ENCODE measurements at places on chromosomes 1 and 21.

GRCh38 chr21:33924766-33925100 lies 9.1 kb upstream of the ATP5PO start:
- no peak for DNase-seq

- no peak for DNase-seq
Measured at GRCh38 chr1:110062612-110063011, 7.9 kb downstream of the ALX3 start.

DNA sequence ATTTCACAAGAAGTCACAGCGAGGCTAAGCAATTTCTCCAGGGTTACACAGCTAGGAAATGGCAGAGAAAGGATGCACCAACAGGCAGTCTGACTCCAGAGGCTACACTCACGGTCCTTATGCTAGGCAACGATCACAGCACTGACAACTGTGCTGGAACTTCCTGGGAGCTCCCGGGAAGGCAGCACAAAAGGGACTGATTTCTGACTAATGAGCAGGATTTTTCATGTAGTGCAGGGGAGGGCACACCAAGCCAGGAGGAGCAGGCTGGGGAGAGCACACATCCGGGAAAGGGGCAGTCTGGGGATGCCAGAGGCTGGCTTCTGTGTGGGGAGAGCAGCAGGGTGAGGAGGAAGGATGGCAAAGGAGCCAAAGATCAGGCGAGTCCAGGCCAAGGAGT lies 486.7 kb downstream of the OMA1 start:
- no peak for DNase-seq

- DNase-seq: no peak
Measured at GRCh38 chr1:53593758-53594380, 134.7 kb downstream of the DMRTB1 start.

DNA sequence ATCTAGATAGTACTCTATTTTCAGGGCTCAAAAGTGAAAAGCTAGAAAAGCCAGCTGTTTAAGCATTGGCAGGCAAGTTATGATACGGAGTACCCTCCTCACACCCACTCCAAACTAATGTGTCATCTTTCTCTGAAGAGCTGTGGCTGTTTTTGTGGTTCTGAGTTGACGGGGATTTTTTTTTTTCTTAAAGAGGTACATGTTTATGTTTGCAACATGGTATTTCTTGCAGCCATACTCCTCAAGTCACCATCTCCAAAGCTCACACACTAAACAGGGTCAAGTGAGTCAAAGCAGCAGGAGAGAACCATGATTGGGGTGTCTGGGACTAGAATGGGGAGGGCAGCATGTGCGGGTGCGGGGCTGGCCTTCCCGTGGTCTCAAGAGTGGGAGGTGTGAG lies 347.2 kb downstream of the DISC1 start:
- DNase-seq: peak; percentile 58

DNA sequence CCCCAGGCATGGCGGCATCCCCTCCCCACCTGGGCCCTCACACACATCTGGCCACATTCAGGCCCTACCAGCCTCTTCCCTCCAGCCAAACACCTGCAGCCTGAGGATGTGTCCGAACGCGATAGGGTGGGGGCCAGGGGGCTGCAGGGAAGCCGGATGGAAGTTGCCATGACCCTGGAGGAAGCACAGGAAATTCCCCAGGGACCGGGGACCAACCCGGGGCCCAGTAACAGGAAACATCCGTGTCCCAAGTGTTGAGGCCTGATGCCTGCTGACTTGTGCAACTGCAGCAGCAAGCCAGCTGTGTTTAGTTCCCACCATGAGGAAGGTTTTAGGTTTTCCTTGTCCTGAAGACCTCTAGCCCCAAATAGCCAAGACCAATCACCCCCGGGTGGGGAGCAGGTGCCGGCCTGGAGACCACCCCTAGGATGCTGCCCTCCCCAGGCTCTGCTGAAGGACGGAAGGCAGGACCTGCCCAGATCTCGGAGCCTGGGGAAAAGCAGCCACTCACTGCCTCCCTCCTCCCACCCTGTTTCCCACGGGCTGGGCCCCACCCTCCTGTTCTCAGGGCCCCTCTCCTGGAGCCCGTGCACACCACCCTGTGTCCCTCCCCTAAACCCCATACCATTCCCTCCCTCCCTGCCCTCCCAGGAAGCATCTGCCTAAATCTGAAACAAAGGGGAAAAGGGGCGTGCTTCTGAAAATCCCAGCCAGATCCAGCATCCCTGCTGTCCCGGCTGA lies 29.8 kb downstream of the MEGF6 start:
- DNase-seq: no peak

DNA sequence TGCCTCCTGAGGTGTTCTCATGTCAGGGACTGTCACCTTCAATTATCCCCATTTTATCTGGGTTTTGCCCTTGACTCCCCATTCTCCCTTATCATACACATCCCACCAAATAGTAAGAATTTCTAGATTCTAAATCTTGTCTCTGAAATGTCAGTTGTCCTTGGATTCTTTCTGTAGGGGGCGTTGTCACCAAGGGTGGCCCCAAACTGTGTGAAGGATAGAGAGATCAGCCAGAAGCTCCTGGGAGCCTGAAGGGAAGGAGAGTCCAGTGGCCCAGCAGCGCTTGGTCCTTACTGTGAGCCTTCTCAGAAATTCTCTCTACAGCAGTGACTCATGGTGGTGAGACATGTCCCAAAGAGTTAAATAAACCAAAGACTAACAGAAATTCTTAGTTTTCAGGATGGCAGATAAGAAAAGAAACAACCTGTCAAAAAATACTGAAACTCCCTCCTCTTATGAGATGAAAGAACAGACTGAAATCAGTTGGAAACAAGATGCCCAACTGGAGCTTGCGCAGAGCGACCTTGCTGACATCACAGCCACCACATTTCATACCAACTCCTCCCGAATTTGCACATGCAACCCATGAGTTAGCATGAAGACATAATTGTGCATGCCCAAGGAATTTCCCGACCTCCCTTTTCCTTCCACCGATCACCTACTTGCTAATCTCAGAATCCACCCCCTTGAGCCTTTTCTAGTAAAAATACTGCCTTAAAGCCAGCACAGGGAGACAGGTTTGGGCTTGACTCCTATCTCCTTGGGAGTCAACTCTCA lies 109.8 kb downstream of the ELAVL4 start:
- no peak for DNase-seq

GRCh38 chr1:233157245-233157644 lies 138.3 kb downstream of the PCNX2 start:
- no peak for DNase-seq

- DNase-seq: peak; percentile 60
Measured at GRCh38 chr1:217881131-217881543, 250.0 kb downstream of the SPATA17 start.

GRCh38 chr1:199868777-199869176 lies 158.7 kb upstream of the NR5A2 start:
- DNase-seq: no peak

All from astrocyte (in vitro differentiated cells and primary cell).